ENCODE measurements at places on chromosomes 12 and 14.

GRCh38 chr14:59333668-59334067, 131.5 kb downstream of the GPR135 start:
- no peak for DNase-seq
- no peak overlapping the region for H3K4me3 ChIP-seq
- H3K4me1 ChIP-seq: no peaks in the 10 kb centered on the region
- H3K36me3 ChIP-seq: peaks cover 11% of the 10 kb centered on the region

- H3K27me3 ChIP-seq: no peaks in the 10 kb centered on the region
- H3K4me1 ChIP-seq: peaks cover 30% of the 10 kb centered on the region
- peaks cover 18% of the 10 kb centered on the region for H3K36me3 ChIP-seq
- H3K4me3 ChIP-seq: peak overlapping the region; percentile 95
Measured at GRCh38 chr12:26833743-26834490, 923 bp upstream of the ITPR2 start.

DNA sequence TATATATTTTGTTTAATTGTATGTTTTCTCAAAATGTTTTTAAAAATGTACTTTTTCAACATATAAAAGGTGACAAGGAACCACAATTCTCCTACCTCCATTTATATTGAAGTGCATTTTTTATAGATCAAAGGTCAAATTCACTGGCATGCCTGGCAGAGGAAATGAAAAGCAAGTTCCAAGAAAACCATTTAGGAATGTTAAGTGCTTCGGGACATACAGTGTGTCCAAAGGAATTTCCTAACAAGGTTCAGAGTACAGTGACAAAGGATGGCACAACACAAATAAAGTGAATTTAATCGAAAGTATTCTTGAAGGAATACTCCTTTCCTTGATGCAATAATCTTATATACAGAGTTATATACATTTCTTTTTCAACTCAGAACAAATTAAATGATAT, 242.3 kb downstream of the CCER1 start:
- no peak overlapping the region for H3K27ac ChIP-seq
- H3K27me3 ChIP-seq: no peaks in the 10 kb centered on the region
- no peaks in the 10 kb centered on the region for H3K36me3 ChIP-seq
- no peaks in the 10 kb centered on the region for H3K4me1 ChIP-seq
- no peak overlapping the region for H3K4me3 ChIP-seq
- DNase-seq: no peak

- peaks cover 64% of the 10 kb centered on the region for H3K4me1 ChIP-seq
- H3K36me3 ChIP-seq: no peaks in the 10 kb centered on the region
- no peaks in the 10 kb centered on the region for H3K27me3 ChIP-seq
- peak overlapping the region; percentile 94 for H3K27ac ChIP-seq
- H3K4me3 ChIP-seq: peak overlapping the region; percentile 89
Measured at GRCh38 chr12:54417712-54418440, 1.2 kb downstream of the ITGA5 start.

DNA sequence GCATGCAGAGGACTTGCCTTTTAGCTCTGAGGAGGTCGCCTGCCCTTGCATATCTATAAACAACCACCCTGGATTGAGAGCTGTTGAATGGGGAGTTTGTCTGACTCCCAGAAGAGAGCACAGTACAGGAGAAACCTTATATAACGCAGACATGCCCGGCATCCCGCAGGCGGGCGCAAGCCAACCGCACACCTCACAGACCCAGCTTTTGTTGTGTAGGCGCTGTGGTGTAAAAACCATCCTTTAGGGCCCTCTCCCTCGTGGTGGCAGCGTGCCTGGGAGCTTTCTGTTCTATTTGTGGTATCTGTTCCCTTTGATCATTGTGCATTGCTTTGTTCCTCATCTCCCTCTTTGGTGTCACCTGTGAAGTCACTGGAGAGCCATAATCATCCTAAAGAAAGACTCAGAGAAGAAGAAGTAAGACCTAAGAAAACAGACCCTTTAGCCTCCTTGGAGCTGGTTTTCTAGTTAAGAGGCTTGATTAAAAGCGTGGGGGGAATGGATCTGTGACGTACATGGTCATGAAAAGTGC, 77.7 kb downstream of the ETV6 start:
- H3K4me3 ChIP-seq: peak overlapping the region; percentile 1
- H3K27me3 ChIP-seq: no peaks in the 10 kb centered on the region
- peak; percentile 78 for DNase-seq
- H3K4me1 ChIP-seq: peaks cover 59% of the 10 kb centered on the region

DNA sequence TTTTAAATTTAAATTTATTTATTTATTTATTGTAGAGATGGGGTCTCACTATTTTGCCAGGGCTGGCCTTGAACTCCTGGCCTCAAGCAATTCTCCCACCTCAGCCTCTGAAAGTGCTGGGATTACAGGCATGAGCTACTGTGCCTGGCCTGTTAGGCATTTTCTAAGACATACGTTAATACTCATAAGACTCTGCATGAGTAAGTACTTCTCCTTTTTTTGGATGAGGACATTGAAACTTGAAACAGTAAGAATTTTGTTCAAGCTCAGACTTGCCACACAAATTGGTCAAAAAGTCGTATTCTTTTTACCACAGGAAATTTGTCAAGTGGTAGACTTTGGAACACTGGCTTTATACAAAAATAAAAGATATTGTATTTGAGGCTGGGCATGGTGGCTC, 187.4 kb upstream of the RASSF8 start:
- H3K4me1 ChIP-seq: no peaks in the 10 kb centered on the region
- no peak overlapping the region for H3K27ac ChIP-seq
- H3K4me3 ChIP-seq: no peak overlapping the region
- DNase-seq: no peak
- no peaks in the 10 kb centered on the region for H3K27me3 ChIP-seq

DNA sequence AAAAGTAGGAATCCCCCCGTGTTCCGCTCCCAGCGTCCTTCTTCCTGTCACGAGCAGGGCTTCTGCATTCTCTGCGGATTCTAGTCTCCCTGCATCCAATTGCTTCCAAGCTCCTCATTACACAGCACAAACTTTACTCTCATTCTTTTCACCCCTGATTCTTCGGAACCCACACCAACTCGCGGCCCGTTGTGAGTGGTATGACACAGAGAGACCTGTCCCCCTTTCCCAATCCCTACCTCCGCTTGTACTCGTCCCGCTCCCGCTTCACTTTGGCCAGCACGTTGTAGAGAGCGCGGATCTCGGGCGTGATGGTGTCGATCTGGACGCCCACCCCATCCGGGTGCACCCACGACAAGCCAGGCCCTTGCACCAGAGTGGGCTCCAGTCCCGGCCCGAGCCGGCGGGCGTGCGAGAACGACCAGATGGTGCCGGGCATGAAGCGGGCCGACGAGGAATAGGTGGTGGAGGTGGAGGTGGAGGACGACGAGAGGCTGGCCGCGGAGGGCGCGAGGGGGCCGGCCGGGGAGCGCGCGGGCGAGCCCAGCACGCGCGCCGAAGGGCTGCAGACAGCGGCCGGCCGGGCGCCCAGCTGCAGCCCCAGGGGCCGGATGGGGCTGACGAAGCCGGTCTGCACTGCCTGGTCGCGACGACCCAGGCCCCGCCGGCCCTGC, 687 bp downstream of the IFFO1 start:
- peak overlapping the region; percentile 89 for H3K4me3 ChIP-seq
- peaks cover 50% of the 10 kb centered on the region for H3K4me1 ChIP-seq
- H3K27me3 ChIP-seq: no peaks in the 10 kb centered on the region
- peaks cover 29% of the 10 kb centered on the region for H3K36me3 ChIP-seq
- DNase-seq: peak; percentile 42

- no peak overlapping the region for H3K4me3 ChIP-seq
- no peak for DNase-seq
Measured at GRCh38 chr14:104755621-104756020, 2.7 kb downstream of the SIVA1 start.

GRCh38 chr14:96198430-96199130, 6.1 kb upstream of the BDKRB2 start:
- H3K27me3 ChIP-seq: peaks cover 20% of the 10 kb centered on the region
- no peak overlapping the region for H3K27ac ChIP-seq
- H3K4me3 ChIP-seq: no peak overlapping the region
- H3K36me3 ChIP-seq: no peaks in the 10 kb centered on the region
- peaks cover 6% of the 10 kb centered on the region for H3K4me1 ChIP-seq

DNA sequence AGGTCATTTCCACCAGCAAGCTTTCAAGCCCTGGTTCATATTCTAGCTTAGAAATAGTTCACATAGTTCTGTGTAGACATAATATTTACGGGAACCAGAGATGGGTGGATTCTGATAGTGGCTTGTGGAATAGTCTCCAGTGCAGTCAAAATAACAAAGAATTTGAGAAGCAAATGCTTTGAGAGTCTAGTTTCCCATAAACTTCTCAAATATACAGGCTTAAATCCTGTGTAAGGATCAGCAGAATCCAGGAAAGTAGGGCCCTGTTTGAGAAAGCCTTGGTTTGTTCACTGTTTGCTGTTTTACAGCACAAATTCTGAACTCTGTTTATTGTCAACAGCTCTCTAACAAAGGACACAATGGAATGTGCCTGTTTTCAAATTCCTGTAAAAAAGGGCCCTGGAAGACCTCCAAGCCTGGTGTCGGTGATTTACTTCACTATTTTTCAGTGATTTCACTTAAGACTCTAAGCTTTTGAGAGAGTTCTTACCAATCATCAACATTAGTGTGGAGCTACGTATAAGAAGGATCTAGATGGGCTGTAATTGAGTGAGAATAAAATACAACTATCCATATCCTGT, 11.4 kb upstream of the FOS start:
- H3K36me3 ChIP-seq: no peaks in the 10 kb centered on the region
- DNase-seq: no peak
- H3K27ac ChIP-seq: no peak overlapping the region
- H3K27me3 ChIP-seq: peaks cover 8% of the 10 kb centered on the region
- H3K4me3 ChIP-seq: no peak overlapping the region

- H3K36me3 ChIP-seq: no peaks in the 10 kb centered on the region
- H3K27ac ChIP-seq: no peak overlapping the region
- DNase-seq: no peak
- no peak overlapping the region for H3K4me3 ChIP-seq
Measured at GRCh38 chr14:47040550-47040949, 389.0 kb upstream of the RPL10L start.

DNA sequence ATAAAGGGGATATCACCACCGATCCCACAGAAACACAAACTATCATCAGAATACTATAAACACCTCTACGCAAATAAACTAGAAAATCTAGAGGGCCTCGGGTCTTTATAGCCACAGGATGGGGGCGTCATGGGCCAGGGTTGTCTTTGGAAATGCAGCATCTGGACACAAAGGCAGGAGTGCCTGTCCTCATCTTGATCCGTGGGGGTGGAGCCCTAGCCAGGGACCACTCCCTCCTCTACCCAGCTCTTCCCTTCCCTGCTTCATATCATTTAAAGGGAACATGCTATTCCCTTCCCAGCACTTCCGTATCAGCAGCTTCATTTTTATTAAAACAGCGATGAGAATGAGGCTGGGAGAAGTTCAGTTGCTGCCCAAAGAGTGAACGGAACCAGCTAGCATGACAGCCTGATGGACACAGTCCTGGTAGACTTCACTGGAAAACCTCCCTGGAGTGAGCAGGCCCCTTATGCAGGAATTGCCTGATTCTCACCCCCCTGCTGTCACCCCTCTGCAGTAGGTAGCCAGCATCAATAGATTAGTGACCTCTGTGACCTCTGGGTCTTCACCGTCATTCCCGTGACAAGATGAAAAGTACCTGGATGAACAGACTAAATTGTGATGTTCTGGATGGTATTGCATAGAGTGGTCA, 251.4 kb upstream of the RGS6 start:
- no peak overlapping the region for H3K27ac ChIP-seq
- DNase-seq: no peak
- H3K4me1 ChIP-seq: no peaks in the 10 kb centered on the region
- H3K4me3 ChIP-seq: no peak overlapping the region

GRCh38 chr12:53726946-53727309, 324 bp downstream of the CALCOCO1 start:
- H3K27me3 ChIP-seq: no peaks in the 10 kb centered on the region
- DNase-seq: peak; percentile 70
- peaks cover 28% of the 10 kb centered on the region for H3K4me1 ChIP-seq
- peak overlapping the region; percentile 95 for H3K27ac ChIP-seq

GRCh38 chr14:49692193-49692757, 645 bp upstream of the KLHDC1 start:
- H3K4me3 ChIP-seq: peak overlapping the region; percentile 79
- H3K27ac ChIP-seq: peak overlapping the region; percentile 87
- no peak for DNase-seq
- no peaks in the 10 kb centered on the region for H3K27me3 ChIP-seq
- H3K4me1 ChIP-seq: peaks cover 31% of the 10 kb centered on the region

GRCh38 chr12:131525795-131526508, 184.9 kb upstream of the SFSWAP start:
- H3K4me3 ChIP-seq: no peak overlapping the region
- no peak overlapping the region for H3K27ac ChIP-seq
- H3K27me3 ChIP-seq: no peaks in the 10 kb centered on the region
- H3K4me1 ChIP-seq: peaks cover 3% of the 10 kb centered on the region

- H3K27ac ChIP-seq: no peak overlapping the region
- H3K4me1 ChIP-seq: no peaks in the 10 kb centered on the region
- DNase-seq: no peak
- no peak overlapping the region for H3K4me3 ChIP-seq
- no peaks in the 10 kb centered on the region for H3K27me3 ChIP-seq
Measured at GRCh38 chr14:89797148-89797547, 157.4 kb downstream of the EFCAB11 start.

- H3K27ac ChIP-seq: peak overlapping the region; percentile 88
- no peaks in the 10 kb centered on the region for H3K27me3 ChIP-seq
- H3K4me3 ChIP-seq: peak overlapping the region; percentile 89
Measured at GRCh38 chr12:6465467-6466183, 4.9 kb downstream of the VAMP1 start.

DNA sequence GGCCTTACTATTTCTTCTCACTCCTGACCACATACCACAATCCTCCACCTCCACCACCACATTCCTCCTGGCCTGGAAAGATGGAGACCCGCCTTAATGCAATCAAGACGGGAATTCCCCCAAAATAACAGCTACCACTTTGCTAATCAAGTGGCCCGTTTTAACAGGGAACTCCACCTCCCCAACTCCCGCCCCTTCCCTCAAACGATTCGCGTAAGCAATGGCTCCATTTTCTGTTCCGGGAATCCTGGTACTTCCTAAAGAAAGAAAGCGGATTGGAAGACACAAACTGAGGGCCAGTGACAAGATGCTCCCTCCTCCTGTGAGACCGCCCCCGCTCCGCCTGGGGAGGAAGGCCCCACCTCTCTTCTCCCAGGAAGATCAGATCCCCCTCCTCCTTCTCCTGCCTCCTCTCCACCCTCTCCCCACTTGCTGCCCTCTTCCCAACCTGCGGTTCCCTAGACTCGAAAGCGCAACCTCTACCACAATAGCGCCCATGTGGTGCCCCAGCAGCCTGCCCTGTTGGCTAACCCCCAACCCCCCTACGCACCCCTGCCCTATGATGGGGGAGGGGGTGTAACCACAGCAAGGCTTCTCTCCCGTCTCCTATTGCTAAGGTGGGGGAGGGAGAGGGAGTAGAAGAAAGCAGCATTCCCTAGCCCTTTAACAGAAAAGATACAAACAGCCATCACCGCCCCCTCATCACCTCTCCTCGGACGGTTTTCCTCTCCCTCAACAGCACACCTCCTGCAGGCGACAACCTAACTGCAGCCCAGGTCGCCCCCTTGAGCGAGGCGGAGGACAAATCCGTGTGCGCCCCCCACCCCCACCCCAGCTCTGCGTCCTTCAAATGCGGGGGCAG, 777 bp downstream of the ARF3 start:
- peaks cover 7% of the 10 kb centered on the region for H3K27me3 ChIP-seq
- peak overlapping the region; percentile 96 for H3K4me3 ChIP-seq
- peak; percentile 52 for DNase-seq
- H3K4me1 ChIP-seq: peaks cover 25% of the 10 kb centered on the region

- DNase-seq: no peak
- no peak overlapping the region for H3K4me3 ChIP-seq
- peaks cover 26% of the 10 kb centered on the region for H3K4me1 ChIP-seq
- no peaks in the 10 kb centered on the region for H3K27me3 ChIP-seq
Measured at GRCh38 chr12:120784804-120785203, 59.2 kb downstream of the ACADS start.
